ENCODE measurements at places on chromosomes 3 and 15. TPM values are rescaled to one million over a fixed set of nuclear protein-coding genes. Genes with fewer than 3 reads are reported as not detected.

DNA sequence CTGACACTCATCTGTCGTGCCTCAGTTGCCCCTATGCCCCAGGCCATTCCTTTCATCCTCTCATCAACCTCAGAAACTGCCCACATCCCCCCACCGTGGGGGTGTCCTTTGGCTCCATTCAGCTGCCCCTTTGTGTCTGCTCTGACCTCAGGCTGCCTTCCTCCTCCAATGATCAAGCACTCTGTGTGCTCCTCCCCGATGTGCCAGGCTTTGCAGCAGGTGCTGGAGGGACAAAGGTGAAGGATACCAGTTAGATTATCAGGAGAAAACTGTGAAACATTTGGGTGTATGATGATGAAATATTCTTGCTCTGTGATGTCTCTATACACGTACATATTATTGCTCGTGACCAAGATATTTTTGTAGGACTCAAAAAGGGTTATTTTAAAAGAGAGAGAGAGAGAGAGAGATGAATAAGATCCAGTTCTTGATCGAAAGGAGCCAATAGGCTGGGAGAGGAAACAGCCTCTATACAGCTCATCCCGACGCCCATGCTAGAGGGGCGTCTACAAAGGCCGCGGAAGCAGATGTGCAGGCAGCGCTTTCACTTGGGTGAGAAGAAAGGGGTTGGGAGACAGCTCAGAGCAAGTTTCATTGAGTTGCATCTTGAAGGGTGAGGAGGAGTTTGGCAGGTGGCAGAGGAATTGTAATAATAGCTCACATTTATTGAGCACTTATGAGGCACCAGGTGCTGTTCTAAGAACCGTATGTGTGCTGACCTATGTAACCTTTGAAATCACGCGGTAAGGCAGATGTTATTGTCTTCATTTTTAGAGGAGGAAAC lies 28.3 kb upstream of the ADCY5 start:
- DNase-seq, result no peak

DNA sequence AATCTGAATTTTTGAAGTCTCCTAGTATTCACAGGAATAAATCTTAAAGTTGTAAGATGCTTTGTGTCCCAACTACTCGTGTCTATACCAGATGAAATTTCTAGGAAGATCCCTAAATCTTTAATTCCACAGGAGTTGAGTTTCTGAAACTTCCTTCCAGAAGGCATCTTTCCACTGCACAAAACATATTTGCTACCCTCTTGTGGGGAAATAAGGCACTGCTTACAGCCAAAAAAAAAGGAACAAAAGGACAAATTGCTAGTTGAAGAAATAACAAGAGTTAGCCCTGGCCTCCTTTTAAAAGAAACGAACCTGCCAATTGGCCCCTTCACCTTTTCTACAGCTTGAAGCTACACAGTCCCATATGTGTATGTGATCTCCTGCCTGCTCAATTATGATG lies 54.0 kb downstream of the TAFA4 start:
- no peak for DNase-seq

- DNase-seq, result peak; percentile 90
Measured at GRCh38 chr3:66442254-66443117, 58.3 kb downstream of the LRIG1 start.

DNA sequence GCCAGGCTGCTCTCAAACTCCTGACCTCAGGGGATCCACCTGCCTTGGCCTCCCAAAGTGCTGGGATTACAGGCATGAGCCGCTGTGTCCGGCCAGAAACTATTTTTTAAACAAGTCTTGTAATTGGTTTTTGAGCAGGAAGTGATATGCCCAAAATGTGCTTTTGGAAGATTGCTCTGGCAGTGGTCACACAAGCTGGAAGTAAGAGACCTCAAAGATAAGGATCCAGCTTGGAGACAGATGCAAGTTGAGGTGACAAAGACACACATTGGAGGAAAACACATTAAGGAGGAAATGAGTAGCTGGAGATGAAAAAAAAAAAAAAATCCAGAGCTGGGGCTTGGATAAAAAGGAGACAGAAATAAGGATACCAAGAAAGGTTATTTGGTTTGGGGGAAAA lies 6.3 kb downstream of the TM4SF18 start:
- no peak for DNase-seq

DNA sequence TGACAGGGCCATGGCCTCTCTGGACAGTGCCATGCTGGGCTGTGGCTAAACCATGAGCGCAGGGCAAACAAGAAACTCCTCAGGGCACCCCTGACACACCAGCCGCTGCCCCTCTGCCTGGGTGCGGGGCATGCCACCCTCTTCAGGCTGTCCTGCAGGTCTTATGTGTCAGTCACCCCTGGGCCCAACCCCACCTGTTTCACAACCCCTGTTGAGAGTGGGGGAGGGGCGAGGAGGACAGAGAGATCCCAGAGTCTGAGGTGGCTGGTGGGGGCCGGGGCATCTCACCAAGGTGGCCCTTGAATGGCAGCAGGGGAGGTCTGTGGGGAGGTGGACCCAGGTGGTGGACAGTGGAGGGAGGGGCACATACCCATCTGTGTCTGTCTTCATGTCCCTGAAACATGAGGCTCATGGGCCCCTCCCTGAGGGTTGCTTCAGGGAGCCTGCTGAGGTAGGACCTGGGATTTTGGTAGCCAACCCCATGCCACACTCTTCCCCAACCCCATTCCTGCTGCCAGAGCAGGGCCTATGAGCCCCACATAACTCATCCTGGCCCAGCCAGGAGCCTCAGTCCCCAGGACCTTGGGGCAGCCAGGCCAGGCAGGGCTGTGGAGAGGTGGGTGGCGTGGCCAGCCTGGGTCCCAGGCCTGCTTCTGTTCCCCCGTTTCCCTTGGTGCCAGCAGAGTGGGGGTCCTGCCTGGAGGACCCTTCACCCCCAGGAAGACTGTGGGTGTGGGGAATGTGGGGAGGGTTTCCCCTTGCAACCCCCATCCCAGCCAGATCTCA lies 1.7 kb upstream of the STAB1 start:
- no peak for DNase-seq

DNA sequence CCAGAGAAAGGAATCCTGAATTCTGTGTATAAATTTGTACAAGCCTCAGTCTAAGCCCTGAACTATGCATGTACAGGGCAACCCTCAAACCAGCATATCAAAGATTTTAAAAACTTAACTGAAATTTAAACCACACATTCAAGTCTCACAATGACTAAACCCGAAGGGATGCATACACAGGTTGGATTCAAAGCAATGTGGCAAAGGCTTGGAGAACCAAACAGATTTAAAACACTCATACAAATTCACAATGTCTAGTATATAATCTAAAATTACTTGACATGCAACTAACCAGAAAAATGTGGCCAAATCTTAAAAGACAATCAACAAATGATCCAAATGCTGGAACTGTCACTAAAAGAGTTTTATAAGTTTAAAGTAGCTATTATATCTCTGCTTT lies 36.4 kb downstream of the CEP152 start:
- no peak for DNase-seq

DNA sequence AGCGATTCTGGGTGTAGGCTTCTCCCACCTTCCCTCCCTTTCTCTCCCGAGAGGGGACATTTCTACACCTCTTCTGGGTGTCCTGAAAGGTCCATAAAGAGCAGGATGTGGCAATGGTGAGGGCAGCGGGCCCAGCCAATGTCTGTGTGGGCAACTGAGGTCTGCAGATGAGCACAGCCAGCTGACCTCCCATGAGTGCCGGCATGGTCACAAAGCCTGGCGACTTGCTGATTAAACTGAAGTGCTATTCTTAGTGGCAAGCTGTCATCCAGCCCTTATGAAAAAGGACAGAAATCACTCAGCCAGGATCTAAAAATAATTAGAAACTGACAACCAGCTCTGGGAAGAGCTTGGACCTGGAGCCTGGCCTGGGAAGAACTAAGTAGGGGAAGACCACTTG lies 124.3 kb upstream of the RGMA start:
- DNase-seq, result no peak

The CCDC13 gene
- total RNA-seq, result 6.3 TPM

The CEMIP gene
- 1.6 TPM for total RNA-seq

The ARF4 gene
- 90.3 TPM for total RNA-seq

The GAP43 gene
- total RNA-seq, result 0.26 TPM

The RPS17 gene
- total RNA-seq, result 1,378 TPM

The OR5K2 gene
- total RNA-seq, result not detected

The CACNA2D2 gene
- 1.3 TPM for total RNA-seq

Measured in body of pancreas (tissue), 4 donors.